Epithelial cell of proximal tubule (primary cell): ENCODE measurements at places on chromosomes 12 and 14. TPM values are rescaled to one million over a fixed set of nuclear protein-coding genes. Genes with fewer than 3 reads are reported as not detected.

Gene POTEG
- not detected in 2 replicates for total RNA-seq

Gene TSHR
- total RNA-seq = not detected in 2 replicates

Gene APAF1
- total RNA-seq = 13.9 and 16.6 TPM in 2 replicates

Gene RIPK3
- total RNA-seq = 6.4 and 7.6 TPM in 2 replicates

Gene CSRP2
- 67.1 and 119 TPM in 2 replicates for total RNA-seq

Gene GDF3
- not detected in 2 replicates for total RNA-seq

Gene GPR137C
- total RNA-seq = 1.1 and 1.7 TPM in 2 replicates

Gene RNASE2
- not detected in 2 replicates for total RNA-seq
